ENCODE measurements at places on chromosomes 2 and 18.

DNA sequence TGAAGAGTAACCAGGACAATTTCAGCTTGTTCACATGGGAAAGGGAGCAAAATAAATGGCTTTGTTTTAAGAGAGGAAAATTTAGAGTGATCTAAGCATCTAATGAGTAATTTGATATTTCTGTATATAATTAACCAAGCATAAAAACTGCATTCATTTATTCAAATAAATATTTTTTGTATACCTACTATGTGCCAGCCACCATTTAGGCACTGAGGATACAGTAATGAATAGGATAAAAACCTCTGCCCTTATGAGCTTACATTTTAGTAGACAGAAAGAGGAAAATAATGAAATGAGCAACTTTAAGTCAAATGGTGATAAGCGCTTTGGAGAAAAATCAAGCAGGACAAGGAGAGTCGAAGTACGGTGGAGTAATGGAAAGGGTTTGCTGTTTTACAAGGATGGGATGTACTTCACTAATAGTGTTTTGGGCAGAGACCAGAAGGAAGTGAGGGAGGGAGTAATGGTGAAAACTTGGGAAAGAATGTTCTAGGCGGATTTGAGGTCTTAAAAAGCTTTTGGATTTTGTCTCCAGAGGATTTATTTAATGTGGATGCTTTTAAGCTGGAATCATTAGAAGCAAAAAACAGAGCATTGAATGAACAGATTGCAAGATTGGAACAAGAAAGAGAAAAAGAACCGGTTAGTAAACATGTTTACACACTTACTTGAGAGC lies 17.4 kb downstream of the NDC80 start:
- DNase-seq, result no peak

DNA sequence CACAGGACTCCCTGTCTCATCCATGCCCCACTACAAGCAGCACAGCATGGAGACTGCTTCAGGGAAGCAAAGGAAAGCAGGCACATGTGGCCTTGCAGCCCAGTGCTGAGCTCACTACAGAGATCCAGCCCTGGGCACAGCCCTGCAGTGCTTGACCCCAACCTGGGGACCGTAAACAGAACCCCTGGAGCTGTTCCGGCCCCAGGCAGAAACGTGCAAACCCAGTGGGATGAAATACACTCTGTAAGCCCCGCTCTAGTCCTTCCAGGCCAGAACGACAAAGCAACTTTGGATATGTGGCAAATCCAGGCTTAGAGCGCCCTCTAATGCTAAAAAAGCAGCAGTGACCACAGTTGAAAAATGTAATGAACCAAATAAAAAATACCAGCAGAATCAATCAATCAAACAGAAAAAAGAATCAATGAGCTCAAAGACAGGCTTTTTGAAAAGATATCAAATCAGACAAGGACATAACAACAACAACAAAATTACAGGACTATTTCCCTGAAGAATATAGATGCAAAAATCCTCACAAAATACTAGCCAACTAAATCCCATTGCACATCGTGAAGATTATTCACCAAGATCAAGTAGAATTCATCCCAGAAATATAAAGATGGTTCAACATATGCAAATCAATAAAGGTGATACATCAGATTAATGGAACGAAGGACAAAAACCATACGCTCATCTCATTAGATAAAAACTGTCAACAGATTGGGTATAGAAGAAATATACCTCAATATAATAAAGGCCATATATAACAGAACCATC lies 45.6 kb downstream of the ZNF519 start:
- no peak for DNase-seq

GRCh38 chr2:134310107-134311079 lies 56.5 kb downstream of the MGAT5 start:
- DNase-seq, result no peak

GRCh38 chr2:119629323-119629825 lies 49.6 kb upstream of the TMEM177 start:
- no peak for DNase-seq

GRCh38 chr2:129905664-129906081 lies 73.8 kb upstream of the RAB6C start:
- DNase-seq, result no peak

GRCh38 chr2:74290466-74291217 lies 52.6 kb downstream of the SLC4A5 start:
- DNase-seq, result no peak

DNA sequence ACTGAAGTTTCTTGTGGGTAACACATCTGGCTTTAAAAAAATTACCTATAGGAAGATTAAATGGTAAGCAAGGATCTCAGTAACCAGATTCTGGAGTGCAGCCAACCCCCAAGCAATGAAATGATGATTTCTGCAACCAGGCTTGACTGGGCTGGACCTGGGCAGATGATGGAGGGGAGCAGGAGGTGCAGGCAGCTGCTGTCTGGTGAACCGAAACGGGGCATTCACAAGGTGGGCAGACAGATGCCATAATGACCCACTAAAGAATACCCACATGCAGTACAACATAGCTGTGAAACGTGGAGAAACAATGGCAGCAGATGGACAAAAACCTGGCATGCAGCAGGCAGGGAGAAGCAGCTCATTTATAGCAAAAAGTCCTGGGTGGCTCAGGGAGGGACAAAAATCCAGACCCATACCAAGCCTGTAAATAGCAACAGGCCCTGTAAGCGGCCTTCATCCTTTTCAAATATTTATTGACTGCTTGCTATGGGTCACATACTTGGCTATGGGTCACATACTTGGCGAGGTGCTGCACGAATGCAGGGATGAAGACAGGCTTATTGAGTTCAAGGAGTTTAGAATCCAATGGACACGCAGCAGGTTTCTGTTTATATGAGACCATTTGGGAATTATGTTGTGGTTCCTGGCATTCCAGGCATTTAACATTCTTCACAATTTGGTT lies 244.7 kb downstream of the HRH4 start:
- peak; percentile 31 for DNase-seq

DNA sequence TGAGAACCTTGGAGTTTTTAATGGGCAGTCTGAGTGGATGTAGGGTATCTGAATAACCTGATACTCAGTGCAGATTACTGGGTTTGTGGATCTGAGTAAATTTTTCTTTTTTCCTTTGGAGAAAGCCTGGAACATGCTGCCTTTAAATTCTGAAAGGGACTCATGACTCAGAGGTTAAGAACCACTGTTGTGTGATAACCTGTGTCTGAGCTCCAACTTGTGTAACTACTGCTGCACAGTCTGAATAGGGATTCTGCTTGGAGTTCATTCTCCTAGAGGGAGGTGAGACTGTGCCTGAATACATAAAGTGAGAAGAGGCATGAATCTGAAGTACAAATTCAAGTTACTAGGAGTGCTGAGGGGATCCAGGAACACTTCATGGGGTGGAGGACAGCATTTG lies 36.2 kb downstream of the KDM3A start:
- DNase-seq, result no peak

GRCh38 chr2:2799151-2799697 lies 468.1 kb upstream of the MYT1L start:
- DNase-seq, result no peak

- DNase-seq, result no peak
Measured at GRCh38 chr18:25470062-25470461, 118.1 kb upstream of the ZNF521 start.

DNA sequence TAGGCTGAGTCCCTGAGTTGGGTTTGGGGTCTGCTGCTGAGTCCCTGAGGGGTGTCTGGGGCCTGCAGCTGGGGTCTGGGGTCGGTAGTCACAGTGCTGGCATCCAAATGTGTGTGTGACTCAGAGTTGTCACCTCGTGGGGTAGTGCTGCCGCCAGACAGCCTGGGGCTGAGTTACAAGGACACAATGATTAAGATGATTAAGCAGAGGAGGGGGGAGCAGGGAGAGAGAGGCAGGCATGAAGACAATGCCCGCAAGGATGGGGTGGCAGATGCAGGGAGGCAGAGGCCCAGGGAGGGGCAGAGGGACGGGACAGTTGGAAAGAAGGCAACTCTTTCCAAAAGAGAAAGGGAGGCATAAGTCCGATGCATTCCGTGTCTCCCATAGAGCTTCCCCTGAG lies 120.2 kb downstream of the CELF4 start:
- peak; percentile 1 for DNase-seq

DNA sequence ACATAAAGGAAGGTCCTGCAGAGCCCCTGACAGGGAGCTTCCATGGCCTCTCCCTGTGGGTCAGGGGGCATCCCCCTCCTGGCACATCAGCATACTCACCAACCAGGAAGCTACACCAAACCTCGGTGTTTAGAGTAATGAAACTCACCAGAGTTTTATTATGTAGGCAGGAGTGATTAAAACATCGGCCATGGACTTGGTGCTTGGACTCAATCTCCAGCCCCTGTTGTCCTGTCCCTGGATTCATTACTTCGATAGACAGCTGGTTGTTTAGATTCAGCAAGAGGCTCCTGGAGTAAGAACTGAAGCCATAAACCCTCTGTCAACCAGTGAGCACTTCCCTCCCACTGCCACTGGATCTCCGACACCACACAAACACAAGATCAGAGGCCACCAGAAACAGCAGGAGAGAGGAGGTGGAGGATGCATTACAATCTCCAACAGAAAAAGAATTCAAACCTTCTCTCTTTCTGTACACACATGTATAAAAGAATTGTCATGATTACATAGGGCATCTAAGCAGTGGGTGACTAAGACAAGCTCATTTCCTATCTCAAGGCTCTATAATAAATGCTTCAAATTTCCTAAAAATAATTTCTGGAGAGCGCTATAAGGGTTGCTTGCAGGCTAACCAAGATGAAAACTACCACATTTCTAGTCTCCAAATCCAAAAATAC lies 27.2 kb downstream of the TBC1D8 start:
- DNase-seq, result no peak

DNA sequence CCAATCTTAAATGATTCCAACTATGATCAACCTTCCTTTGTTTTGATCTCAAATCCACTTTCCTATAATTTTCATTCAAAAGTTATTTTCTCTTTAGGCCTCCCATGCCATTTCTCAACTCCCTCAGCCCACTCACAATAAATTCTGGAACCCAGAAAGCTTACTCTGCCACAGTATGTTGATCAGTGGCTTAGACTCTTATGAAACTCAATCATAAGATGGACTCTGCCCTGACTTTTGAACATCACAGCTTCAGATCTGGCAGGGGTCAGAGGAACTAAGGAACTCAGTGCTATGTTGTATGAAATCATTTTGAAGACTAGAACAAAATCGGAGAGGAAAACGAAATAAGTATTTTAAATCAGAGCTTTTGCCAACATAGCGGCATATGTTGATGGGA lies 59.8 kb upstream of the LGALSL start:
- no peak for DNase-seq

DNA sequence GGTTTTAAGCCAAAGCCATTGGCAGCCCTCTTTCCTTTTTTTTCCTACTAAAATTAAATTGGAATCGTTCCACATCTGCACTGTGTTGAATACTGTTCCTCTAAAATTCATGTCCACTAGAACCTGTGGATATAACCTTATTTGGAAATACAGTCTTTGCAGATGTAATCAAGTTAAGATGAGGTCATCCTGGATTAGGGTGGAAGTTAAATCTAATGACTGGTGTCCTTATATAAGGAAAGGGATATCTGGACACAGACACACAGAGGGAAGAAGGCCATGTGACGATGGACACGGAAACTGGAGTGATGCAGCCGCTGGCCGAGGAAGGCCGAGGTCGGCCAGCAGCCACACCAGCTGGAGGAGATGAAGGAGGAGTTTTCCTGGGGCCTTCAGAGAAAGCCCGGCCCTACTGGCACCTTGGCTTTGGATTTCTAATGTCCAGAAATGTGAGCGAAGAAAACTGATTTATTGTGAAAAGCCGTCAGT lies 49.4 kb downstream of the LONRF2 start:
- no peak for DNase-seq

- no peak for DNase-seq
Measured at GRCh38 chr2:96118698-96119388, 2.5 kb upstream of the ADRA2B start.

- DNase-seq, result no peak
Measured at GRCh38 chr2:31286961-31287550, 53.1 kb downstream of the EHD3 start.

DNA sequence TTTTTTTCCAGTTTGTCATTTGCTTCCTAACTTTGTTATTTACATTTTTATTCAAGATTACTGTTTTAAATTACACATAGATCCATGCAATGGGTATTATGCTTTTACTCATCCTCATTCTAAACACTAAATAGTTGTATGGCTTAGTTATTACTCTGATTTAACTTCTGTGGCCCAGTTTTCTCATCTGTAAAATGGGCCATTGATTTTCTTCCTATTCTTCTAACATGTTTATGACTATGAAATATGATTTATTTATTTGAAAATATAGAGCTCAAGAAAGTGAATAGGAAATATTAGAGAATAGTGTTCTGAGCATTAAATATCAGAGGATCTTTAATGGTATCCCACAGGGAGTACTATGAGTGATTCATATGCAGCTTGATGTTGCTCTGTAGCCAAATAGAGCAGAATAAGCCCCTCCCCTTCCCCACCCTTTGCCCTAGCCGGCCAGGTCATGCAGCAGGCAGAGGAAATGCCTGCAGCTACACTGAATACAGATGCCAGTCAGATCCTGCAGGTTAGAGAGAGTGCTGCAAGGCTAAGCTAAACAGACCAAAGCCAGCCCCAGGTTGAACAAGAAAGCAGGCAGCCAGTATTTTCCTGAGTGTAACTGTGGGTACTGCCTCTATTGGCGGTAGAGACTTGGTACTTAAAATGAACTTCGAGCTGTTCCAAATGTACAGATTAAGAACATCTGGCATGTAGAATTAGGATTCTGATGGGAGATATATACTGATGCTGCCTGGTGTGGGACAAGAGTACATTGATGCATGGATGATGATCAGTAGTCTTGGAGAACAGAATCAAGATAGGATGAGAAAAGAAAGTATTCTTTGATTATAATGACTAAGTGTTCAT lies 11.7 kb upstream of the ACYP2 start:
- DNase-seq, result peak; percentile 61

DNA sequence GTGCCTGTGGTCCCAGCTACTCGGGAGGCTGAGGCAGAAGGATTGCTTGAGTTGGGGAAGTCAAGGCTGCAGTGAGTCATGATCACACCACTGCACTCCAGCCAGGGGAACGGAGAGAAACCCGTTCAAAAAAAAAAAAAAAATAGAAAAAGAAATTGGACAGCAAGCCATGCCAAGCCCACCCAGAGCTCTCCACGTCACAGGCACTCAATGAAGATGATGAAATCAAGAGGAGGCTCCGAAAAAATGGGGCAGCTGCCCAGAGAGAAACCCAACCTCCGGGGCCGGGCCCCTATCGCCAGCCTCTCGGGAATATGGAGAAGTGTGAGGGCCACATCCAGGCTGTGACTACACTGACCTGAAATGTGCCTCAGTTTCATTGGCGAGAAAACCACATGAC lies 40.0 kb downstream of the BIN1 start:
- DNase-seq, result no peak

DNA sequence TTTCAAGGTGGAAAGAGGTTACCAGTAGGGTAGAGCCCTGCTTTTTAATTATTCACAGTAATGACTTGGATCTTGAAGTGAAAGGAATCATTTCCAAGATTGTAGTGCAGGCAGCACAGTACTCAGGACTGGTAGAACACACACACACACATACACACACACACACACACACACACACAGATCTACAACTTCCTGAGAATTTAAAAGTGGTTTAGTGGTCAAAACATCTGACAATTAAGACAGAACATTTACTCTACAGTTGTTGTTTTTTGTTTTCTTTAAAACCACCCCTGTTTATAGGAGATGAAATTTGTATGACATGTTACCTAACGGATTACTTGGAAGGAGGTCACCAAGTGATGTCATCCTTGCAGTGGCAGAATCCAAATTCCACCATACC lies 146.7 kb upstream of the VRK2 start:
- no peak for DNase-seq

Measured in T1000 (cell line).